ENCODE measurements at places on chromosomes 2 and 18.

DNA sequence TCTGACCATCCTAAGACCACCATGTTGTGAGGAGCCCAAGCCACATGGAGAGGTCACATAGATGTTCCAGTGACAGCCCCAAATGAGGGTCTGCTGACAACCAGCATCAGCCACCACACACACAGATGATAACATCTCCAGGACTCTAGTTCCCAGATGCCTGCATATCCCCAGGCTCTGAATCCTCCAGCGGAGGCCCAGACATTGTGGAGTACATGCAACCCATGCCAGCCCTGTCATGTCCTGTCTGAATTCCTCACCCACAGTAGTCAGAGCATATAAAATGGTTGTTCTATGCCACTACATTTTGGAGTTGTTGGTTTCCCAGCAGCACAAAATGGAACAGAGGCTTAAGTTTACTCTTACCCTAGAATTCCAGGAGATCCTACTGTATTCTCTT lies 122.0 kb upstream of the SLC35G4 start:
- no peak for DNase-seq

DNA sequence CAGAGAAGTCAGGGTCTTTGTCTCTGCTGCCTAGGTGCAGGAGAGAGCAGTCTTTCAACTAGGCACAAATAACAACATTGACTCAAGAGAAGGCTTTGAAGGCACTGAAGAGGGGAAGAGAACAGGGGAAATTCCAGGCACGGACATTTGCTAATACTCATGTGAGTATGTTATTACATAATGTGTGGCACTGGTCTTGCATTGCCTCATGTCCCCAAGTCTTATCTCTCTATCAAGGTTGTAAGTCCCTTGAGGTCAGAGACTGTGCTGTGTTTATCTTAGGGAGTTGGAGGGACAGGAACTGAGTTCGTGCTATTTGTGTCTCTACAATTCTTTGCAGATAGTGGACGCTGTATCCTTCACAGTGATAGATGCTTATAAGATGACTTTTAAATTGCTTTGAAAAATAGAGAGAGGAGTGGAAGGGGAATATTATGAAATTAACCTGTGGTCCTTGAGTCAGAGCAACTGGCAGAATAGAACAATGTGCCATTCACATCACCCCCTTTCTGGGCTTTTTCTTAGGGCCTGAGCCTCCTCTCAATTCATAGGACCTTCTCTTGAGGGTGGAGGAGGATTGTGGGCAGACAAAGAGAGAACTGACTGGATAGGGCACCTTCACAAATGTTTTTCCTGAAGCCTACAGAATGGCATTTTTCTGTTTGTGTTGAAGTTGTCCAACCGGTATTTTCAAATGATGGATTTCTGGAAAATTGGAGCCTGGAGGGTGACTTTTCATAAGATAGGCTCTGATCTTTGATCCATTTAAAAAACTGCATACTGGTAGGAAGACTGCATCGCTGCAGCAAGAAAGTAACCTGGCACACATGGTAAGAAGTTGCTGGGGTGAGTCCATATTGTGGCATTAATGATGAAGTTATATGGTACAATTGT lies 96.6 kb upstream of the CXCR4 start:
- no peak for DNase-seq

GRCh38 chr2:50840341-50841124 lies 191.4 kb downstream of the NRXN1 start:
- no peak for DNase-seq

DNA sequence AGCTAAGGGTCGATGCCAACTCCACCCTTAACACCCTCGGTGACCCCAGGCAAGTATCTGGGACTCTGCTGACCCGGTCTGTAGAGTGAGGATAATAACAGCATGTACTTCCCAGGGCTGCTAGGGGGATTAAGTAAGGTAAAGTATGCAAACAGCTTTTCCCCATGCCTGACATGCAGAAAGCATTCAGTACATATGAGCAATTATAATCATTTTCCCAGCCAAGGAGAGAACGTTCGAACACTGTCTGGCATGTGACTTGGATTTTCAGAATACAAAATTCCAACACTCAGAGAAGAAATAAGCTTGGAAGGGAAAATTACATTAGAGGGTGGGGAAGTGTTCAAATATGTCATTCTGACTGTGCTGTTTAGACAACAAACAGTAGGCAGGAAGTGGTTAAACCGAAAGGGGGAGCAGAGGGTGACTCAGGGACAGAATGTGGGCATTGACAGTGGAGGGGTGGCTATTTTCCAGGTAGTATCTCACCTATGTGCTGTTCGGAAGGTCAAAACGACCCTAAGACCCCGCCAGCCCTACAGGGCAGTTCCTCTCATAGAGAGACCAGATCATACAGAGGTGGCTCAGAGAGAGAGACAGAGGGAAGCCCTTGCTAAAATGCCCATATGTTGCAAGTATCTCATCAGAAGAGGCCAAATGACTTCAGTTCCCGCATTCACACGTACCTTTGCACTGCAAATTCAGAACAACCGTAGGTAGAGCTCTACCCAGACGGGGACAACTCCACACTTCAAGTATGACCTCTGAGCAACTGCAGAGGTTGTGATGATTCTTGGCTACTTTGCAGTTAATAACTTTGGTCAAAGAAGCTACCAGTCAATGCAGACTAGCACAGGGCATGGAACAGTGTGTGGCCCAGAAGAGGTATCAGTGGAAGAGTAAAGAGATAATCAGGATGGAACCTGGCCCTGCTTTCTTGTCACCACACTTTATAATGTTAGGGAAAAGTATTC lies 14.8 kb downstream of the ASPRV1 start:
- DNase-seq = no peak

DNA sequence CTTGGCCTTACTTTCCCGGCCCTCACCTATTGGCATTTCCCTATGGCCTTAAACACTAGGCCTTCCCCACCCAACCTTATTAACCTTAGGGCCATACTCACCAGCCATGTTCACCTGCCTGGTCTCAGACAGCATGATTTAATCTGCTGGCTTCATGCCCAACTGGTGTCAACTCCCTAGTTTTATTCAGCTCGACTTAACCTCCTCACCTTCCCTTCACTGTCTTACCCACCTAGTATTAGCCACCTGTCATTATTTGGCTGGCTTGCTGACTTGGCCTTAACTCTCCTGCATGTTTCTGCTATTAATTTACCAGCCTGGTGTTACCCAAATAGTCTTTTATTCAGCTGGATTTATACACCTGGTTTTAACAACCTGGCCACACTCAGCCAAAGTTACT lies 136.0 kb upstream of the ZSWIM2 start:
- DNase-seq = no peak

- no peak for DNase-seq
These were observed 6.1 kb downstream of the TMEM163 start for GRCh38 chr2:134712736-134713135.

DNA sequence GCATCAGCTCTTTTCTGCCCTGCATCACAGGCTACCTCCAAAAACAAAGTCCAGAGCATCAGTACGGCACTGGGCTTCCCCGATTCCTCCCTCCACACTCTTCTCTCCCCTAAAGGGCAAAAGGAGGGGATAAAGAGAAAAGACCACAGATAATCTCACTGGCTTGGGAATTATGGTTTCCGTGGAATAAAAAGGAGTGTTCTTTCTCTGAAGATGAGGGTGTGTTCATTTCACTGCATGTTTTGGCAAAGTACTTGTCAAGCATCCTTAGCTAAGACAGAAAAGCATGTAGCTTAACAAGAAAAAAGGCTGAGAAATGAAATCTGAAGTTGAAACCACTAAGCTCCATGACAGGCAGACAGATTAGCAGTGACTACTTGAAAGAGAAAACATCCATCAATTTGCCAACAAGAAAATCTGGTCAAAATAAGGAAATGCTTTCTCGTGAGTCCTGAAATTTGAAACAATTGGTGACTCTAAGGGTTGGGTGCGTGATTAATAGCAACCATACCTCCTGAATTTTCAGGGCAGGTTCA lies 20.6 kb upstream of the DSG3 start:
- no peak for DNase-seq

GRCh38 chr18:40292985-40293710 lies 1661.9 kb upstream of the PIK3C3 start:
- no peak for DNase-seq

DNA sequence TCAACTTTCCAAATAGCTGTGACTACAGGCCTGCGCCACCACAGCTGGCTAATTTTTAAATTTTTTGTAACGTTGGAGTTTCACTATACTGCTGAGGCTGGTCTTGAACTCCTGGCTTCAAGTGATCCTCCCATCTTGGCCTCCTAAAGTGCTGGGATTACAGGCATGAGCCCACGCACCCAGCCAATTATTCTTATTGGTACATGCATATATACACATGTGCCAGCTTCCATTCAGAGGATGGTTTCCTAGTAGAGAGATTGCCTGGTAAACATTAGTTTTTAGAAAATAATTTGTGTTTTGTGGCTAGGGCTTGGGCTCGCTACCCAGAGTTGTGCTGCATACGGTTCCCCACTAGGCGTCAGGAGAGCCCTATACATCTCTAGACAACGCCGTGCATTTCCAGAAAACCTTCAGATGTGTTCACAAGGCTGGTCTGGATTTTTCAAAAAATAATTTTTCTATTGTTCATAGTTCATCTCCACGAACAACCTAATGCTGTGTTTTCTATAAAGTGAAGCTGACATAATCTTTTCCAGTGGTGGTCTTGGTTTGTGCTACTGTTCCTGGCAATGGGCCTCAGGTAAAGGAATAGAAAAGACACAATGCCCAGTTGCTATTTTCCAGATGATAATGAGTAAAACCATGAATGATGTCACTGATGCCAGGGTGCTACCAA lies 14.6 kb upstream of the AFG3L2 start:
- DNase-seq = peak; percentile 48

GRCh38 chr18:5720132-5720531 lies 175.2 kb downstream of the TMEM200C start:
- DNase-seq = no peak

GRCh38 chr18:13374468-13375301 lies 156.1 kb downstream of the LDLRAD4 start:
- DNase-seq = no peak

DNA sequence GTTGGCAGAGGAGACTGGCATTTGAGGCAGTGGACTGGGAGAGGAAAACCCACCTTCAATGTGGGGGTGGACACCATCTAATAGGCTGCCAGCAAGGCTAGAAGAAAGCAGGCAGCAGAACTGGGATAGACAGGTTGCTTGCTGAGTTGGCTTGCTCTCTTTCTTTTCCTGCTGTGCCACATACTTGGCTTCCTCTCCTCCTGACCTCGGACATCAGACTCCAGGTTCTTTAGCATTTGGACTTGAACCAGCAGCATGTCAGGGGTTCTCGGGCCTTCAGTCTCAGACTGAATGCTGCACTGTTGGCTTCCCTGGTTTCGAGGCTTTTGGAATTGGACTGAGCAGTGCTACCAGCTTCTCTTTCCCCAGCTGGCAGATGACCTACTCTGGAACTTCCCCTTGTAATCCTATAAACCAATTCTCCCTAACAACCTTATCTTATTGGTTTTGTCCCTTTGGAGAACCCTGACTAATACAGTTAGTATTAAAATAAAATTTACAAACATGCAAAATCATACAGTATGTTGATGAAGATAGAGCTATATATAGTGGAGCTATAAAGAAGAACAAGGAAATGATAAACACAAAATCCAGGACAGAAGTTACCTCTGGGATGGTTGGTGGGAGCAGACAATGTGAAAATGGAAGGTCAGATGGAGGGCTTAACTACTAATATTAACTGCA lies 15.9 kb downstream of the DSEL start:
- DNase-seq = no peak

GRCh38 chr2:179234658-179235240 lies 29.9 kb downstream of the SESTD1 start:
- no peak for DNase-seq

DNA sequence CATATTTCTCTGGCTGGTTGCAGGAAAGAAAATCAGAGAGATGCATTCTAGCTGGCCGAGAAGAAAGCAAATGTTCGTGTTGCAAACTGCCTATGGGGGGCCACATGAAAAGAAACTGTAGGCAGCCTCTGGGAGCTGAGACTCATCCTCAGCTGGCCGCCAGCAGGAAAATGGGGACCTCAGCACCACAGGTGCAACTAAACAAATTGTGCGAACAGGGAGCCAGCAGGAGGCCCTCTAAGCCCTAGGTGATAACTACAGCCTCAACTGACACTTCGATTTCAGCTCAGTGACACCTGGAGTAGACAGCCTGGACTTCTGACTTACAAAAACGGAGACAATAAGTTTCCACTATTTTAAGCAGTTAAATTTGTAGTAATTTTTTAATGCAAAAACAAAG lies 107.3 kb downstream of the DTNB start:
- no peak for DNase-seq

DNA sequence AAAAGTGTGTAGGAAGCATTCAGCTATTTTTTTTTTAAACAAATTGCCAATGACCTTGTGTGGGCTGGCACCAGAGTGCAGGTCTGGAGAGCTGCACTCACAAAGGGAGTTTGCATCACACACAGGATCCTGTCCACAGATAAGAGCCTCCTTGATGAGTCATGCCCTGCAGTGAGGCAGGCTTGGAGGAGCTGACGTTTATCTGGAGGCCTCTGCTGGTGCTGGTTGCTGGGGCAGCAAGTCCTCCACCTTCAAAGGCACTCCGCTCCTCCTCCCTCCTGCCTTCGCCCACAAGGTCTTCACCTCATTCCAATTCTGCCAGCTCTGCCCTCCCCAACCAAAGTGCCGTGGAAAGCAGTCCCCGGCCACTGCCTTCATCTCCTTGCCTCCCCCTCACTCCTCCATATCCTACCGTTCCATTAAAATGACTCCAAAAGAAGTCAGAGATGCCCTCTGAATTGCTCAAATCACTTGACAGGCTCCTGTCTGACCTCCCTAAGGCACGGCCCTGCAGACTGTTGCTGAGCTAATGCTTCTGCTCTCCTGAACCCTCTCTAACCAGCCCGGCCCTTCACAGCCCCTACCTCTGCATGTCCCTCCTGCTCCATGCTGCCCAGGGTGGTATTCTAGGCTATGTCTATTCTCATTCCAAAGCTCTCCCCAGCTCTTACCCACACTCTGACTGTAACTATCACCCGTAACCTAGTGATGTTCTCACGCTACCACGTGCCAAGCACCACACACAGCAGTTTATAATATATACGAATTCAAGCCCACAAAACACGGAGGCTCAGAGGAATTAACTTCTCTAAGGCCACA lies 30.9 kb downstream of the LONRF2 start:
- DNase-seq = peak; percentile 32

Data from head of caudate nucleus (tissue), 42 donors.